Pancreas (tissue), 10 donors: ENCODE measurements at places on chromosomes 12 and 14.

DNA sequence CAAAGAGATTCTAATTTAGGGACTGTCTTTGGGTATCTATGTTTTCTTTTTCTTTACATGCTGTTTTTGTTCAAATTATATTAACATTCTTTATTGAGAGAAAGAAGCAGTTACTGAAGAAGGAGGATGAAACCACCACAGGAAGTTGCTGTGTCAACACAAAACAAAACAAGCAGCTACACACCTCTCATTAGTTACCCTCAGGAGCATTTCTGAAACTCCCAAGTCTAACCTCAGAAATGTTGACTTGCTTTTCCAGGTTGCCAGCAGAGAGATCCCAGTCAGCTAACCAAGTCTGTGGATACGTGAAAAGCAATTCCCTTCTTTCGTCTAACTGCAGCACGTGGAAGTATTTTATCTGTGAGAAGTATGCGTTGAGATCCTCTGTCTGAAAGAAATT, 33.5 kb downstream of the CLEC1A start:
- no peak for DNase-seq

GRCh38 chr12:6950401-6950801, 755 bp upstream of the PTPN6 start:
- DNase-seq, result peak; percentile 20

DNA sequence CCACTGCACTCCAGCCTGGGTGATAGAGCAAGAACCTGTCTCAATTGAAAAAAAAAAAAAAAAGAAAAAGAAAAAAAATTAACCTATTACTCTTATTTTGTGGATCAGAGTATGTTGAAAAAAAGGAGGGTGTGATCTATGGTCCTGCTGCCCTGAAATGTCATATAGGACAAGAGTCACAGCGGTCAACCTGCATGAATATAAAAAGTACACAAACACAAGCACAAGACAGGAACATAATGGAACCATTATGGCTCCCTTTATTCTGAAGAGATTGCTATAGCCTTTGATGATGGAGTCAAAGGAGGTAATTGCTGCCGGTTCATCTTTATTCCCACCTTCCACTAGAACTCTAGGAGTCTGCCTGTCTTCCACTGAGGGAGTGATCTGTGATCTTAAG, 96.9 kb downstream of the NTN4 start:
- DNase-seq, result no peak

- DNase-seq, result no peak
These were observed 45.7 kb upstream of the MDM1 start for GRCh38 chr12:68377881-68378280.

DNA sequence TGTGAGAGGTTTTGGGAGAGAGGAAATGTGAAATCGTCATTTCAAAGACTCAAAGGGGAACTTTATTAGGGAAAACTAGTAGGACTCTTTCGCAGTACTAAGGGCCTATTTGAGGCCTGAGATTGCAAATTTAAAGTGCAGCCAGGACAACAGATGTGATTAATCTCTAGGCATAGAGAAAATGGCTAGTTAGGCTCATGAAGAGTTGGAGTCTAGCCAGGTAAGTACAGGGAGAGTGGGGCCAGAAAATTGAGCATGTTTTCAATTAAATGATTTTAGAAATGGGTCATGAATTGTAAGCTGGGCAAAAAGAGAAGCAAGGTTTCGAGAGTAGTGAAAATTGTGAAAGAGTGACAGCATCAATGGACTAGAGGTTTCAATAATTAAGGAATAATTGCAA, 91.9 kb upstream of the LMNTD1 start:
- no peak for DNase-seq

DNA sequence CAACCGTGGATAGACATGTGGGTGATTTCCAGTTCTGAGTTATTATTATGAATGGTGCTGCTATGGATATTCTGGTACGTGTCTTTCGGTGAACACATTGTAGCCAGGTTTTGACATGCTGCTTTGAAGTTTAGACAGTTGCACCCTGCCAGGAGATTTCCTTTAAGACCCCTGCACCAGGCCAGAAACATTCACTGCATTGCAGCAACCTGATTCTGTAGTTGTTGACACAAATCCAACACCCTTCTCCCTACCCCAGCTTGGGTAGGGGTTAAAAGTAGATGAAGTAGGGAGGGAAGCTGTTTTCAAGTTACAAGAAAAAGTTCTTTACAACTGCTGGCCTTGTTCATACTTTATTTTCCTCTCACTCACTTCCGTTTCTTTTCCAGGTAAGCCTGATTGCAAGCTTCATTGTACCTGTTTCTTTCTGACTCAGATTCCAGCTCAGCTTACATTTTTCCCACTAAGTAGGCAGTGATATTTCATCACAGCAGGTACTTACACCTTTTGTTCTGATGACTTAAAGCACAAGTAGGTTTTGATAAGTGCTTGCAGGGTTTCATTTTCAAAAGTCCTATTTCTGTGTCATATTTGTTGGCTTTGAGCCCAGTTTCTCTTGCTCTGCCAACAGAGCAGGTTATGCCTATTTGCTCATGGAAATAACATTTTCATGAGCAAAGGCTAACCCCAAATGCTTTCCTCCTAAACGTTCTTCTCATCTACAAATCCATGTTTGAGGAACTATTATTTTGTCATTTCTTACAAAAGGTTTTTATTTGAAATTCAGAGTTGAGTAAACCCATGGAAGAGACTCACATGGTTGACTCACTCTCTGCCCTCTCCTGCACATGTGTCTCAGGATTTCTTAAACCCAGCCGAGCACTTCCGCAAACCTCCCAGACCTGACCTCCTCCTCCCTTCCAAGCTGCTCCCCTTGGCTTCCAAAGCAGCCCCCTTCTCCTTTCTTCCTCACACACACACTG, 12.1 kb upstream of the LTA4H start:
- no peak for DNase-seq

DNA sequence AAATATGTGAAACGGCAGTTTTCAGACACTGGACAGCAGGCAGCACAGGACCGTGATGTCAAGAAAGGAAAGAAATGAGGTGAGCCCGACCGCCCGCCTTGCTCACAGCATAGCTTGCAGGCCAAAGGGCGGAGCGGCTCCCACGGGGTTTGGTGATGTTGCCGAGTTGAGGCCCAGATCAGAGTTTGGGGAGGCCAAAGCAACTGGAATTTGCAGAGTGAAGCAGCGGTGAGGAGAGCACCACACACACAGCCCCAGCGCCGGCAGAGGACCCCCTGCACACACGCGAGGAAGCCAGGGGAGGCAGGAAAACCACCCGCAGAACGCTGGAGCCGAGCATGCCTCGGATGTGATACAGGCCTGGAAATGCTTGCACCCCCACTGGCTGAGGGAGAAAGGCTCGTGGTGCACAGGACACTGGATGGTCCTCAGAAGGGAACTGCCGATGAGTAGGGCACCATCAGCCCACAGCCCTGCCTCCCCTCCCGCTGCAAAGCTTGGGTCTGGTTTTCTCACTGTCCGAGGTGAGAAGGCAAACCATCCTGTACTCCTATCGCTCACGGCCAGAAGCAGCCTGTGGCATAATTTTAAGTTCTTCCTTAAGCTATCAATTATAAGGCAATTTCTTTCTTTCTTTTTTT, 25.7 kb upstream of the PLD4 start:
- no peak for DNase-seq

DNA sequence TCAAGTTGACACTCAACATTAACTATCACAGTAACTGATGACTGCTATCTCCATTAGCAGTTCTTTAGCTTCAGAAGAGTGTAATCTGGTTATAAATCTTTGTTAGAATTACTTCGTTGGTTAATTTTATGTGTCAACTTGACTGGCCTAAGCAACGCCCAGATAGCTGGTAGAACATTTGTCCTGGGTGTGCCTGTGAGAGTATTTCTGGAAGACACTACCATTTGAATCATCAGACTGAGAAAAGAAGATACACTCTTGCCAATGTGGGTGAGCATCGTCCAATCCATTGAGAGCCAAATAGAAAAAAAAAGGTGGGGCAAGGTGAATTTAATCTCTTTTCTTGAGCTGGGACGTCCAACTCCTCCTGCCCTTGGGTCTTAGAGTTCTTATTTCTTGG, 129.0 kb downstream of the IGF1 start:
- DNase-seq, result no peak

DNA sequence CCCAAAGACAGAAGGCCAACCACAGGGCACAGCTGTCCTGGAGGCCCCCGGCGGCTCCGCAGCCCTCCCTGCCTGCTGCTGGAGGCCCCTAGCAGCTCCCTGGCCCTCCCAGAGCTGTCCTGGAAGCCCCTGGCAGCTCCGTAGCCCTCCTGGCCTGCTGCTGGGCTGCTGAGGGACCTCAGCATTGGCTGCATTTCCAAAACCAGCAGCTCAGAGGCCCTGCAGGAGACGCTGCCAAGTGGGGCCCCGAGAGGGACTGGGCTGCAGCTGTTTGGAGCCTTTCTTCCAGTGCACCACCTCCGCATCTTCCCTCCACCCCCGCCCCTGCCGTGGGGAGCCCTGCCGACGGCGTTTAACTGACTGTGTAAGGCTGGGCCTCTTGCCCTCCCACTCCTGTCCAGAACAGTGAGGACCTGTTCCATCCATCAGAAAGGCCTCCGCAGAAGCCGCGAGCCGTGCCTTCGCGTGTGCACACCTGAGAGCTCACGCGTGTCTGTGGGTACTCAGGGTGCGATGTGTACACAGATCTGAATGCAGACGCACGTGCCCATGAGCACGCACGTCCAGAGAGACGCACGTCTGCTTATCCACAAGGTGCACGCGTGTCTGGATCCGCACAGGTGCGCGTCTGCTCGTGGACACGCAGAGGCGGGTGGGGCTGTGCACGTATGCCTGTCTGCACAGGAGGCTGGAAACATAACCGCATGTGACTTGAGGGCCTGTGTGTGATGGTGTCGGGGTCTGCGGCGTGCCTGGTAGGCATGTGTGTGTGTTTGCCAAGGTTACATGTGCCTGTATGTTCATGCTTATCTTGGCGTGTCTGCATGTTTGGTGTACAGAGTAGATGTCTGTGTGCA, 57.0 kb upstream of the FBRSL1 start:
- DNase-seq, result peak; percentile 64
